ENCODE measurements at places on chromosomes 5 and 9.

- no peak for DNase-seq
Observed at GRCh38 chr5:115243412-115243811, 19.3 kb downstream of the PGGT1B start.

DNA sequence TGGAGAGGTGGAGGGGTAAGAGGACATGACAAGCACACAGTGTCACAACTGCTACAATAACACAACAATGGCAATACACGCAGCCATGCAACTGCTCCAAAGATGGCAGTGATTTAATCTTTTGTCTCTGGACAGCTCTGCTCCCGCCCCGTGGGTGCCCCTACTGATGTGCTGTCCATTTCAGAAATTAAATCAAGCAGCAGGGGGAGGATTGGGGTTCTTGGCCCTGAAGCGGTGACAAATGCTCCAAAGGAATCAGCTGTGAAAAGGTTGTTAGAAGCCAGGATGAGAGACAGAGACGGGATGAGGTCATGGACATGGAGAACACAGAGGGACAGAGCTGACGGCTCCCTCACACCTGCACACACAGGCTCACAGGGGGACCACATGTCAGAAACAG is 22.6 kb downstream of the CNTFR start:
- DNase-seq = no peak

DNA sequence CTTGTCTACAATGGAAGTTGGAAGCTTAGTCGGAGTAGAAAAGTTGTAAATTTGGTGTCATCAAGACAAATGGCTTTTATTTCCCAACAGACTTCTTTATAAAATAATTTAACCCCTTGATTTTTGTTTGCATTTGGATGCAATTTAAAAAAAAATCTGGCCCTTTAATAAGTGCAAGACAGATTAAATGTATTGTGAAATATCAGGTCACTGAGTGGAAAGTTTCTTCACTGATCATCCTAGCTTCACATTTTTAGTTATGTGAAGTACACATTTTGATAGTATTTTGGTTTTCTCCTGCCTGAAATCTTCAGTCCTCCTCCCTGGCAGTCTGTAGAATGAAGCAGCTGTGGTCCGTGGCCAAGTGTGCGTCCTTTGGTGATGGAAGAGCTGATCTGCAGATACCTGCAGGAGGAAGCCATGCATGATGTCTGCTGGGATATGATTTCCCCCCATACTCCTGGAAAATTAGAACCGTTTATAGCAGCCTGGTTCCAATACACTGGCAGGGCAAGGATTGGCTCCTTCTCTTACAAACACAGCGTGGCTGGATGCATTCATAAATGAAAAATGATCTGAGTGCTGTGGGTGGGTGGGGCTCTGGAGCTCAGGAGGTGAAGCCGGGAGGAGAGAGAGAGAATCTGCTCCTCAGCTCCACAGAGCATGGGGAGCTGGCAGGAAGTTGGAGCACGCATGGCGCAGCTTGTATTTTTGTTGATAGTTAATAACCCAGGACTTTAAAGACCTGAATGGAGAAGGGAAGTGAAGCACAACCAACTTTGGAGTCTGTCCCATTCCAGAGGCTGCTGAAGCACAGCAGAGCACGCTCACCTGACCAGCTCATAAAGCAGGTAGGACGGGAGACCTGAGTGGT is 238.4 kb downstream of the GOLPH3 start:
- no peak for DNase-seq

DNA sequence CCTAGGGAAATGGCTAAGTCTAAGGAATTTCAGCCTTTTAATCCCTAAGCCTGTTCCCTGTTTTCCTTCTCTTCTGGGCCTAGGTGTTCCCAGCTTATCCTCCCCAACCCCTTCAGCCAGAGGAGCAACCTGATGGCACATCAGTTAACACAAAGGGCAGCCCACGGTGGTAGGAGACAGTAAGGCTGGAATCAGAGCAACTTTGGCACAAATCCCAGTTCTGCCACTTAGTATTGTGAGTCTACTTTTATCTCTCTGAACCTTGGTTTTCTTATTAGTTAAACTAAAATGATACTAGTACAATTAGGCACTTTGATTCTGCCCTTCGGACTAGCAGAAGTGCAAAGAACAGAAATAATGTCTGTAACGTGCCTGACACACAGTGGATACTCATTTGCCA is 246.8 kb downstream of the SAXO1 start:
- DNase-seq = no peak

GRCh38 chr5:119037496-119038215 is 33.2 kb upstream of the DMXL1 start:
- no peak for DNase-seq

DNA sequence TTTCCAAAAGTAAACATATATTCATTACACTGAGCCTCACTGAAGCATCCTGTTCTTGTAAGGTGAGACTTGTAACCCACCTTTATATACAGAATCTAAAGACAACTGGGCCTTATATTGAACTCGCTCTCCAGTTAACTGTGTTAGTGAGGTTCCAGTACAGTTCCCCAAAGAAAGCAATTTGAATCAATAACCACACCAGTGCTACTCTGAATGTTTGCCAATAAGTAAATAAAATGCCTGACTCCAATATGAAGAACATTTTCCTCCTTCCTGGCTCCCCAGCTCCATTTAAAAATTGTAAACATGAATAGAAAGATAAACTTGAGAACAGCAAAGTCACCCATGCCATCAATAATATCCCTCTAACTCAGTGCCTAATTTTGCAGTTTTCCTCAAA is 50.1 kb downstream of the FBXW11 start:
- DNase-seq = no peak

DNA sequence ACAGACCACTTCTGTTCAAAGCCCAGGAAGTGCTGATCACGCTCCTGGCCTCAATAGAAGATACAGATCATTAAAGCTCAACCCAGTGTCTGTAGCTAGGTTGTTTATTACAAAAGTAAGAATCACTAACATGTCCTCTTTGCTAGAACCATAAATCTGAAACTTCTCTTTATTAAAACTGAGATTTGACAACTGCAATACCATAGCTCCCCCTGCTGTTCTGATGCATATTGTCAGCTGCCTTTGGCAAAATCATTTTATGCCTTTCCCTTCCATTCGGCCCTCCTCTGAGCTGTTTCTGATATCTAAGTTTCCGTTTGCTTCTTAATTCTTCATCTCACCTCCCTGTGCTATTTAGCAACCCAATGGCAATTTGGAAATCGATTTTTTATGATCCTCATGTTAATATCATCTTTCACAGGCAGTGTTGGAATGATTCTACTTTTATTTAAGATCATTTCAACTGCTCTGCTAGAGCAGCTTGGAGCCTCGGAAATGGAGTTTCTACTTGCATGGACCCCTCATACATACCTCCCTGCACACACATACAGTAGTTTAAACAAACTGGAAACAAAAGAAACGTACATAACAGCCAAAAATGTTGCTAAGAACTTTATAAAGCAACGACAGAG is 998.8 kb downstream of the MAT2B start:
- no peak for DNase-seq

DNA sequence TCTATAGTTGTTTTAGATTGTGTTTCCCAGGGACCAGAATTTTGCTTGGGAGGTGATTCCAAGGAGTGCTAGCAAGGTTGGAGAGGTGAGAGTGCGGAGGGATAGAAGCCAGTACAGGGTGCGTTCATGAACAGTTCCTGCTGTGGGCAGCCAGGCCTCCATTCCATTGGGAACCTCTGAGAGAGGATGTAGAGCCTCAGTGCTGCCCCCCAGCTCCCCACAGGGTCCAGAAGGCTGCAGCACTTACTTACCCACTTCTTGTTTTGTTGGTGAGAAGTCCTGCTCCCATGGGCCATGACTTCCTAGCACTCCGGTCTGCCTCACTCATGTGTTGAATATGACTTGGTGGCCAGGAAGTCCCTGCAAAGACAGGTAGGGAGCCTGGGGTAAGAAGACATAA is 128.2 kb upstream of the GAS1 start:
- DNase-seq = no peak

- DNase-seq = no peak
Observed at GRCh38 chr5:132358775-132359174, 10.7 kb upstream of the SLC22A5 start.

- no peak for DNase-seq
Observed at GRCh38 chr9:137711678-137712105, 92.9 kb downstream of the EHMT1 start.

- no peak for DNase-seq
Observed at GRCh38 chr5:6744841-6745705, 31.8 kb downstream of the TENT4A start.

GRCh38 chr5:162496100-162496808 is 428.7 kb downstream of the GABRG2 start:
- DNase-seq = no peak

GRCh38 chr9:118362596-118362995 is 658.4 kb downstream of the TLR4 start:
- DNase-seq = no peak

GRCh38 chr9:125169895-125170294 is 19.7 kb downstream of the PPP6C start:
- no peak for DNase-seq

DNA sequence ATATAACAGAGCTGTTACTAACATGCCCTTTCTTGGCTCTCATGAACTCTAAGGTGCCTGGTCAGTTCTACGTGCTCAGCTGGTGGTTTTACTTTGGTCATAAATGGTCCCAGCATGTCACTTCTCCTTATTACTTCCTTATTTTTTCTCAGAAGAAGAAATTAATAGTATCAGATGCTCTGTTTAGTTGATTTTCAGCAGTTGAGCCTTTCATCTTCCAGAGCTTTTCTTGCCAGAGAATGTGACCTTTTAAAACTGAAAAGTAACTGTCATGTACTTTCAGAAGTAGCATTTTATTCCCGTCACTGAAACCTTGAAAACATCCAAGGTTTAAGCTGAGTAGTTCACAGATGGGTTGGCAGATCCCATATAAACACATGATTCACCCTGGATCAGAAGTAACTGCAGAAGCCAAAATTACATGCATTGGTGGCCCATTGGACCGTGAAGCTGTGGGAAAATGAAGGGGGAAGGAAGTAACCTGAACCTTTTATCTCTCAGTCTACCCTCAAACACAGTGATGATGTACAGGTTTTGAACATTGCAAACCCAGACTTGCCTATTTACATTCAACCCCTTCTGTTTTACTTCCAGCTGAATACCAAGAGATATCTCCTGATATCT is 50.5 kb downstream of the HACD4 start:
- no peak for DNase-seq

DNA sequence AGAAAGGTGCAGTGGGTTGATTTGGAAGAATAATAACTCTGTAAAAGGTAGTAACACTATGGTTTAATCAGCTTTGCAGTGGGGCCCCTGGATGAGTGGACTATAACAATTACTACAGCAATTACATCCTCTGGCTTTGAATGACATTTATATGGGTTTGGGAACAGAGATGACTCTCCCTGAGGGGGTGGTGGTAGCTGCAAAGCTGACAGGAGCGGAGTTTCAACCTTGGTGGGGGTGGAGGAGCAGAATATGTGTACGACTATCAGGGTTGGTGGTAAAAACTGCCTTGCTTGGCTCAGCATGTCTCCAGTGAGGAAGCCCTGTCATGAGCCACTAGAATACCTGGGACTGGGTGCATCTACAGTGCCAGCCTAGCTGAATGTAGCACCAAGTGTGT is 28.3 kb upstream of the NR3C1 start:
- no peak for DNase-seq

GRCh38 chr5:102865510-102866236 is 110.6 kb downstream of the PAM start:
- DNase-seq = peak; percentile 27

GRCh38 chr9:37449862-37450632 is 15.2 kb downstream of the ZBTB5 start:
- no peak for DNase-seq

DNA sequence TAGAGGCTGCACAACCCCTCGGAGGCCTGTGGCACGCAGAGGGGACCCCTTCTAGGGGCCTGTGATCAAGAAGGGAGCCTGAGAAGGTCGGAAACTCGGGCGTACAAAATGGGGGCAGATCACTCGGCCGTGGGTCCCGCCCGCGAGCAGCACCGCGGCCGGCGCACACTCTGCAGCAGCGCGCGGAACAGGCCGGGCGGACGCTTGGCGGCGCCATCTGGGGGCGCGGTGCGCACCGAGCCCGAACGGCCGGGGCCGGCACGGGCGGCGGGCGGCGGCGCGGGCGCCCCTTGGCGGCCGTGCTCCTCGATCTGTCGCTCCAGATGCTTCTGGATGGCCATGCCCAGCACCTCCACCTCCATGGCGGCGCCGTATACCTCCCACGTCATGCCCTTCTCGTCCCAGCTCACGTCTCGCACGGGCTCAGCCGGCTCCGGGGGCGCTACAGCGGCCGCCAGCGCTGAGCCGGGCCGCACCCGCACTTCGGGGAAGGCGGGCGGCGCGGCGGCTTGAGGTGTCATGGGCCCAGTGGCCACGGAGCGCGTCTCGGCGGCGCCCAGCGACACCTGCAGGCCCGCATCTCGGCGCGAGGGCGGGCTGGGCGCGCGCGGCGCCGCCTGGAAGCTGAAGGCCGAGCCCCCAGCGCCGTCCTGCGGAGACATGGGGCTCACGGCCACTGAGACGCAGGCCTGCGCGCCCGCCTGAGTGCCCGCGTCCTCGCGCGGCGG is 13.1 kb downstream of the GPRIN1 start:
- DNase-seq = peak; percentile 75

DNA sequence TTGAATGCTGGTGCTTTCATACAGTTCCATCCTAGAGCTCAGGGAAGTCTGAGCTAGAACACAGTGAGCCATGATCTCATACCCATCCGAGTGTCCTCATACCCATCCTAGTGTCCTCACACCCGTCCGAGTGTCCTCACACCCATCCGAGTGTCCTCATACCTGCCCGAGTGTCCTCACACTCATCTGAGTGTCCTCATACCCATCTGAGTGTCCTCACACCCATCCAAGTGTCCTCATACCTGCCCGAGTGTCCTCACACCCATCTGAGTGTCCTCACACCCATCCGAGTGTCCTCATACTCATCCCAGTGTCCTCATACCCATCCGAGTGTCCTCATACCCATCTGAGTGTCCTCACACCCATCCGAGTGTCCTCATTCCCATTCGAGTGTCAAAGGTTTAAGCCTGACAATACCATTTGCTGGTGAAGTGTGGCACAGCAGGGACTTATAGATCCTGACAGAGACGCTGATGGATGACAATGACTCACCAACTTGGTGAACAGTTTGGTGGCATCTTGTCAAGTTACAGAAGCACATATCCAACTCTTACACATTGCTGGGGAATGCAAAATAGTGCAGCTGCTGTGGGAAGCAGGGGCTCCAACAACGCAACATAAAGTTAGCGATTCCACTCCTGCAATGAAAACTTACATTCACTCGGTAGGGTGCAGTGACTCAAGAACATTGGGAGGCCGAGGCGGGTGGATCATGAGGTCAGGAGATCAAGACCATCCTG is 77.0 kb upstream of the COL5A1 start:
- DNase-seq = no peak

DNA sequence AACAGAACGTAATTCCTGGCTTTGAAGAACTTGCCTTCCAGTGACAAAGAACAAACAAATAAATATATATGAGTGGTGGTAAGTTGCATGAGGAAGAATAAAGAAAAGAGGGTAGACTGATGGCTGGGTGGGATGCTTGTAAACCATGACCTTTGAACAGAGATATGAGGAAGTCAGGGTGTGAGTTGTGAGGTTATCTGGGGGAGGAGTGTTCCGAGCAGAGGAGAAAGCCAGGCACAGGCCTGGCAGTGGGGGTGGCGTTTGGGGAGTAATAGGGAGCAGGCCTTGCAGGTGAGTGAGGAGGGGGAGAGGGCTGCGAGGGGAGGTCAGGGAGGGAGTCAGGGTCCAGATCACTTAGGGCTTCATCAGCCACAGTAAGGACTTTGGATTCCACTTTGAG is 213.4 kb downstream of the PTTG1 start:
- DNase-seq = no peak

Measured in CD4-positive, alpha-beta T cell treated with Interleukin-4 for 4 hours (primary cell).